ENCODE measurements at places on chromosomes 11 and 22.

DNA sequence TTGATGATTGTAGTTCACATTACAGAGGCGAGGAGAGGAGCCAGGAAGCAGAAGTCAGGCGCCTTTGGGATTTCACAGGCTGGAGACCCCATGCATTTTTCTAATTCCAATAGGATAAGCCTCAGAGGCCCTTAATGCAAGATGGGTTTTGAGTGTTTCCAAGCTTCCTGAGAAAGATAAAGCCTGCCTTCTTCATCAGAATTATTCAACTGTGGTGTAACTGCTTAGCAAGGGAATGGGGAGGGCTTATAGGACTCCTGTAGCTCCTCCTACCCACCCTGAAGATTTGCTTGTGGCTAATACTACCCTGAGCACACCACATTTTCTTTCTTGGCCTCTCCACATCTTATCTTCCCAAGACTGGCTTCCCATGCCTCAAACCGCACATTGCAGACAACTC is 151.1 kb upstream of the ISX start:
- DNase-seq: no peak

DNA sequence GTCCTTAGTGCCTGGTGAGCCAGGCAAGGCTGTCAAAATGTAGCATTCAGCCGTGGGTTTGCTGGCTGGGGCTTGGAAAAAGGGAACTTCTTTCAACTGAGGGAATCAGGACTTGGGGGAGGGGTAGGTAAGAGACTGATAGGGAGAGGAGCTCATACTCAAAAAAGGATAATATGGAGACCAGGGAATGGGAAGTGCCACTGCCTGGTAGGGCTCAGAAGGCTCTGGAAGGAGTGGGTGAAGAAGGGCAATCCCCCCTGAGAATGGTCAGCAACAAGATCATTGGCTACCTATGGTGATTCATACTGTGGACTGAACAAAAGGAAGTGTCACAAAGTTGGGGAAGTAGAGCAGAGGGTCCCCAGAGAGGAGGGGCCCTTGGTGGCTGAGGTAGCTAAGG is 1.9 kb downstream of the CNGA4 start:
- DNase-seq: no peak

DNA sequence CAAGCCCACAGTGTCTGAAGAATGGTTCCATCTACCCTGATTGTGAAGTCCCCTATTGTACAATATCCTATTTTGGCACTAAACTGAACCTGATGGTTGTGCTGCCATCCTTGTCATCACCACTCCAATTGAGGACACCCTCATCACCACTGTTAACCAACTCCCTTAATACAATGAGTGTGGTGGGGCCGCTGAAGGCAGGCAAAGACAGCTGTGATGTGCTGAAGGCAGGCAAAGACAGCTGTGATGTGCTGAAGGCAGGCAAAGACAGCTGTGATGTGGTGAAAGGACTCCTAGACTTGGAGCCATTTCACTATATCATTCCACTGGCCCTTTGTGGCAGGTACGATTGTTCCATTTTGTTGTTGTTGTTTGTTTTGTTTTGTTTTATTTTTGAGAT is 481.6 kb downstream of the SOX6 start:
- DNase-seq: no peak

GRCh38 chr22:34508797-34509196 is 557.2 kb upstream of the ISX start:
- DNase-seq: no peak
